ENCODE measurements at places on chromosomes 3 and 15. TPM values are rescaled to one million over a fixed set of nuclear protein-coding genes. Genes with fewer than 3 reads are reported as not detected.
A peak's percentile ranks its signal among the peaks of the same experiment; 100 is the strongest.

EIF4E3 gene
- total RNA-seq, result 0.37 TPM

GRCh38 chr3:37140899-37141541 is 33.4 kb downstream of the LRRFIP2 start:
- no peak for DNase-seq

GRCh38 chr3:36695769-36696137 is 68.6 kb downstream of the DCLK3 start:
- peak; percentile 88 for DNase-seq

GRCh38 chr3:141287326-141287725 is 55.7 kb downstream of the PXYLP1 start:
- DNase-seq, result no peak

GRCh38 chr3:100662113-100662823 is 47.0 kb upstream of the TFG start:
- DNase-seq, result no peak
